NCI-H510A treated with DMSO at 0.1 percent for 48 hours (cell line): ENCODE measurements at places on chromosomes 7 and 10.

- DNase-seq: no peak
Measured at GRCh38 chr10:4546500-4546899, 279.5 kb upstream of the AKR1E2 start.

DNA sequence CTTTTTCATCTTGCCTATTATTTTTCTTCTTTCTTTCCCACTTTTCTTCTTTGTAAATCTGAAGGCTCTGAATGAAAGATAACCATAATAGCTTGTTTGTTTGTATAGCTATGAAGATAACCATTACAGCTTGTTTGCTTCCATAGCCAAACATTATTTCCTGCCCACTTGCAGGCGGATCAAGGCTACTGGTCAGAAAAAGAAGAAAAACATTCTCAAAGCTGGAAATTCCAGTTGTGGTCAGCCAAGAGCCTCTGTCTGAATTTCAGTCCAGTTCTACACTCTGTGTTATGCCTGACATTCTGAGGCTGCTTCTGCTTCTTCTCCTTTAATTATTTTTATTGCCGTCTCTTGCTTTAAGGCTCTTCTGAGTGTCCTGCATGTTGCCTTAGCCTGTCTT, 48.9 kb downstream of the TMEM178B start:
- DNase-seq: no peak

GRCh38 chr10:5564537-5565204, 39.9 kb downstream of the CALML3 start:
- no peak for DNase-seq

- no peak for DNase-seq
Measured at GRCh38 chr7:151320263-151320845, 21.3 kb upstream of the NUB1 start.

DNA sequence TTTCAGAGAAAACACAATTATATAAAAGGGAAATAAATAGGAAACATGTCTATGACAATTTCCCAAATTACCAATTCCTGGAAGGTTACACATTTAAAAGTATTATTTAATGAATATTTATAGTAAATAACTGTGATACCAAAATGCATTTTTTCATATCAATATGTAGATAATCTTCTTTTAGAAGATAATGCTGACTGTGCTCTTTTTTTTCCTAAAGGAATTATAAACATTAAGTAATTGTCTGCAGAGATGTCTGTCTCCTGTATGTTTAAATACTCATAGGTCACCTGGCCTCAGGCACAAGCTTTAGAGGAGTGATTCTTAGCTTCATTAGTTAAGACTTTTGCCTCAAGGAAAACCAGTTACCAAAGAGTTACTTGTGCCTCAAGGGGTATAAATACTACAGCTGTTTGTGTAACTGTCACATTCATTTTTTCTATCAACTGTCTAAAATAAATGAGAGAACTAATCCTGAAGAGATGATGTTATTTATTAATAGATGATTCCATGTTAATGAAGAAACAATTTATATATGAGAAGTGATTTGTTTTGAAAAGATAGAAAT, 77.1 kb downstream of the DNAJC1 start:
- no peak for DNase-seq

DNA sequence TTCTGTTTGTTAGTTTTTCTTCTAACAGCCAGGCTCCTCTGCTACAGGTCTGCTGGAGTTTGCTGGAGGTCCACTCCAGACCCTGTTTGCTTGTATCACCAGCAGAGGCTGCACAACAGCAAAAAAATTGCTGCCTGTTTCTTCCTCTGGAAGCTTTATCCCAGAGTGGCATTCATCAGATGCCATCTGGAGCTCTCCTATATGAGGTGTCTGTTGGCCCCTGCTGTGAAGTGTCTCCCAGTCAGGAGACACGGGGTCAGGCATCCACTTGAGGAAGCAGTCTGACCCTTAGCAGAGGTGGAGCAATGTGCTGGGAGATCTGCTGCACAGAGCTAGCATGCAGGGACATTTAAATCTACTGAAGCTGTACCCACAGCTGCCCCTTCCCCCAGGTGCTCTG, 26.7 kb upstream of the CROT start:
- DNase-seq: peak; percentile 45

GRCh38 chr7:153640586-153640985, 411.6 kb upstream of the DPP6 start:
- no peak for DNase-seq

GRCh38 chr7:99990460-99990852, 14.6 kb upstream of the AZGP1 start:
- DNase-seq: no peak

DNA sequence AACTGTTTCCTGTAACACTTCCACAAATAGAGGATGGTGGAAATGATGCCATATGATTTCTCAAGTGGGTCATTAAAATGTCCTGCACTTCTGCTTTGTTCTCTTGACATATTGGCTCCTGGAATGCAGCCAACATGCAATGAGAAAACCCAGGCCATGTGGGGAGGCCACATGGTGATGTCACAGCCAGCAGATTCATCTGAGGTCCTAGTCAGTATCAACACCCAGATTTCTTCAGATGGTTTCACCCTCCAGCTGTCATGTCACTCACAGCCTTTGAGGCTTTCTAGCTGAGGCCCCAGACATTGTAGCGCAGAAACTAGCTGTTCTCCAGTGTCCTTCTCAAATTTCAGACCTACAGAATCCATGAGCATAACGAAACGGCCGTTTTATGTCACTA, 102.3 kb upstream of the NUPR2 start:
- no peak for DNase-seq

- DNase-seq: no peak
Measured at GRCh38 chr7:50653981-50654425, 88.8 kb upstream of the DDC start.

GRCh38 chr7:152086513-152086912, 61.0 kb downstream of the GALNT11 start:
- no peak for DNase-seq

GRCh38 chr10:74900297-74900696, 73.9 kb downstream of the KAT6B start:
- no peak for DNase-seq

DNA sequence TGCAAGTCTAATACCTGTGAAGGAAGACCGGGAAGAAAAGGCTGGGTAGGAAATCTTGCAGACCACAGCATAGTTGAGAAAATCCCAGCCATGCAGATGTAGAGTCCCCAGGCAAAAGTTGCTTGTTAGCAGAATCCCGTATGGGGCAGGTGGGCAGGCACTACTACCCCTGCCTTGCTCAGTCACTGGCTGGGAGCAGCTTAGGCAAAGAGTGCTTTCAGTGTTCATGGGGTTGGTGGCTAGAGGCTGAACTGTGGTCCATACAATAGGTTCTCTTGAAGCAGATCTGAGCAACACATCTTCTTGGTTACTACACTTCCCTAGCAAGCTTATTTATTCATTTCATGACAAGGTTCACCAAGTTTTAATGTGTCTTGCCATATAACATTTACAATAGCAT, 92.6 kb downstream of the AHCYL2 start:
- DNase-seq: no peak

- no peak for DNase-seq
Measured at GRCh38 chr10:132393695-132394181, 3.3 kb upstream of the PWWP2B start.

- no peak for DNase-seq
Measured at GRCh38 chr10:60654813-60655464, 123.3 kb upstream of the CDK1 start.

- DNase-seq: no peak
Measured at GRCh38 chr7:157507987-157508386, 171.2 kb downstream of the DNAJB6 start.

DNA sequence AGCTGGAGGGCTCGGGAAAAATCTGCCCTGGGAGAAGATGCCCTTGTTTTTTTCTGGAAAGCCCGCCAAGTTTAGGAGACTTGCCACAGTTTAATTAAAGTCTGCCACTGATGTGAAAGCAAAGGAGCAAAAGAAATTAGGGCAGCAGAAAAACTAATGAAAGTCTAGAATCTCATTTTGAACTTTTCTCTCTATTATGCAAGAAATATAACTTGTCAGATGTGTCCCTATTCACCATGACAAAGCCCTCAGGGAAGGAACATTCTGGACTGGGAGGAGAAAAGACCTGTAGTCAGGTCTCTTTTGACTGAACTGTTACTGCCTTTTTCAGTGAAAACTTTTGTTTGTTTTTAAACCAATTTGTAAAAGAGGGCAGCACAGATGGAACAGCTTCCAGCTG, 715.5 kb downstream of the SORCS3 start:
- no peak for DNase-seq

GRCh38 chr7:102286237-102287110, at the start of gene SH2B2:
Gene SH2B2 (plus strand): TSS chr7:102286868. CDS start chr7:102300551, 13,683 bp downstream.
- DNase-seq: peak; percentile 24

DNA sequence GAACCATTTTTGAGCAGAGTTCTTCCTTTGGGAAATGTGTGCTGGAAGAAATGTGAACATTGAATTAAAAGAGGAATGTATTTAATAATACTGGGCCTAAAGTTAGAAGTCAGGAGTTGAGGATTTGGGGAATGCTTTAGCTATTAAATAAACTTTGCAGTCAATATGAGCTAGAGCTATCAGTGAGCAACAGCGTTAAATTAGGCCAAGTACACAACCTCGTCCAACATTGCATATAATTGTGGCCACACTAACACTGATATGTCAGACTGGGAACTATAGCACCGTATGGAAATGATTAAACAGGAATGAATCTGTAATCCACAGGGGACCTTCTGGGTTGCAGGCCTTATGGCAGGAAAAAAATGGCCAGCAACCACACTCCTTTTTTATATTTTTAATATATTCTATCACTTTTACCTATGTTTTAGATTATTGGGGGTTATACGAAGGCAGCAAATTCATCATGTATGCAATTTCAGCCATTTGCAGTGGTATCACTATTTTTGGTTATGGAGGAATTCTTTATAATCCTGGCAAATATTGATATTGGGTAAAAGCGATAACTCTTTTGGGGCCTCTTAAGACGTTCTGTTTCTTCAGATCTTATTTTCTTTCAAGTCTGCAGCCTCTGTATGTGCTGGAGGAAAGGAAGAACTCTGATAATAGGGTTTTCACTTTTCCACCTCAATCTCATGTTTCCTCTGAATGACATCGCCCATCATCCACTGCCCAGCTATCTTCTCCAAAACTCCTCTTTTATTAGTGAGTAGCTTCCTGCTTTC, 236.3 kb upstream of the PLXDC2 start:
- DNase-seq: no peak

- DNase-seq: no peak
Measured at GRCh38 chr10:119500123-119500795, 42.3 kb downstream of the RGS10 start.

GRCh38 chr10:60314069-60314940, 75.4 kb downstream of the ANK3 start:
- no peak for DNase-seq

DNA sequence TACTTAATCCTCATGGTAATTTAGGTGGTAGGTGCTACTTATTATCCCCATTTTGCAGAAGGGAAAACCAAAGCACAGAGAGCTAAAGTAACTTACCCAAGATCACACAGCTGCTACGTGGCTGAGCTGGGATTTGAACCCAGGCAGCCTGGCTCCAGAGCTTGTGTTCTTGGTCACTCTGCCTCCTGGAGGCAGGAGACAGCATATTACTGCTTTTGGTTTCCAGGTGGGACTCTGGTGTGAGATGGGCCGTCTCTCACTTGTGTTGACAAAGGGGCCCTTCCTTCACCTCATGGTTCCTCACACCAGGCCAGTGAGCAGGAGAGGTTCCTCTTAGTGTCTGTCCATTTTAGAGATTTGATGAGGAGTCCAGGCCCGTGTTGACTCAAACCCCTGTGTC, 79.8 kb upstream of the PPIF start:
- no peak for DNase-seq

DNA sequence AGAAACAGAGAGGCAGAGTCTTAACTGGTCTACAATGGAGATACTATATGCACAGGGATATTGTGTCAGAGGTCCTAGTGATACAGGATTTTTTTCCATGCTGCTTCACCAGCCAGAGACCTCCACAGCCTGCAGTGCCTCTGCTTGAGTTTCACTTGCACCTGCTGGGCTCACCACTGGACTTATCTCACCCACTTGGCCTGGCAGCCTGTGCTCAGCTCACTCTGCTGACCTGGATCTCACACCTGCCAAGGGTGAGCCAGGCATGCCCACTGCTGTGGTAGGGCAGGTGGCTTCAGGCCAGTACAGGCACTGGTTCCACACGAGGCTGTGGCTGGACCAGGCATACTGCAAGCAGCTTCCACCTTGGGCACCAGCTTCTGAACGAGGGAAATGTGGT, 36.6 kb downstream of the PNLIPRP3 start:
- peak; percentile 7 for DNase-seq

GRCh38 chr10:42991442-42992098, 85.3 kb upstream of the RET start:
- DNase-seq: no peak

GRCh38 chr7:29483219-29484104, 80.2 kb upstream of the PRR15 start:
- DNase-seq: no peak

DNA sequence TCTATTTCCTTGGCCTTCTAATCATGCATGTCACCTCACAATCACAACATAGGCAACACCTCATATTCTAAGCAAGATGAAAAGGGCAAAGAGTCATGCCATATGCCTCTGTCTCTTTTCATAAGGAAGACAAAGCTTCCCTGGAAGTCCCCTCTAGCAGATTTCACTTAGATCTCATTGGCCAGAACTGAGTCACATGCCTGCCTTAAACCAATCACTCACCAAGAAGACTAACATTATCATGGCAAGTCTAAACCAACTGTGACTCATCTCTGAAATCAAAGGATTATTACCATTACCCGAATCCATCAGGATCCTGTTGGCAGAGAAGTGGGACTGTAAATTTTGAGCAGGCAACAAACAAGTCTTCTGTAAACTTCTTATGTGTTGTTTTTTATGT, 27.8 kb downstream of the CAV1 start:
- DNase-seq: no peak

DNA sequence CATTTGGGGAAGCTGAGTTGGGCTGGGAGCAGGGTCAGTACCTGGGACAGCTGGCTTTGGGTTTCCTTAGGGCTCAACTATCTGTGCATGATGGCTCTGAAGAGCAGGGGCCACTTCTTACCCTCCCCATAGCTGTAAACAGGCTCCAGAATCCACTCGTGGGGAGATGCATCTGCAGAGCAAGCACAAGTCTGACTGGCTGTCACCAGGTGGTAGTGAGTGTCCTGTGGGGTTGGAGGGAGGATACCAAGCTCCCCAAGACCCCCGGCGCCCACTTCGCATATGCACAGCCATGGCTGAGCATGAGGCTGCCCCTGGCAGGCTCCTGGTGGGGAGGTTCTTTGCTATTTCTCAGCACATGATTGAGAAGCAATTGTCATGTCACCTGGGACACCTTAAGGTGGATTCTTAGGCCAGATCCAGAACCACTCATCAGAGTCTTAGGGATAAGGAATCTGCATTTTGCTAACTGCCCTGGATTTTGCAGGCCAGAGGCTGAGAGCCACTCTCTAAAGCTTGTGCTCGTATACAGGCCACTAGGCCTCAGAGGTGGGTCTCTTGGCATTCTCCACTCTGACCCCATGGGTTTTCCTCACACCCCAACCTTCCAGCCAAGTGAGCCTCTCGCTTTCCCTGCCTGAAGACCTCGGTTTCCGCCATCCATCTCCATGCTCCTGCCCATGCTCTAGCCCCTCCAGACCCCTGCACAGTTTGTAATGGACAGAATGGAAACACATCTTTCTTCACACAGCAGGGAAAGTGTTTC, 53.7 kb downstream of the ADCY1 start:
- DNase-seq: no peak

- DNase-seq: no peak
Measured at GRCh38 chr10:90276894-90277475, 575.6 kb downstream of the KIF20B start.

GRCh38 chr7:100545360-100546128, 6.5 kb downstream of the AGFG2 start:
- DNase-seq: no peak

- no peak for DNase-seq
Measured at GRCh38 chr10:89219513-89220218, 12.5 kb upstream of the CH25H start.

- DNase-seq: no peak
Measured at GRCh38 chr10:36779238-36779846, 346.1 kb upstream of the ANKRD30A start.
